ENCODE measurements at places on chromosomes 11 and 22.

DNA sequence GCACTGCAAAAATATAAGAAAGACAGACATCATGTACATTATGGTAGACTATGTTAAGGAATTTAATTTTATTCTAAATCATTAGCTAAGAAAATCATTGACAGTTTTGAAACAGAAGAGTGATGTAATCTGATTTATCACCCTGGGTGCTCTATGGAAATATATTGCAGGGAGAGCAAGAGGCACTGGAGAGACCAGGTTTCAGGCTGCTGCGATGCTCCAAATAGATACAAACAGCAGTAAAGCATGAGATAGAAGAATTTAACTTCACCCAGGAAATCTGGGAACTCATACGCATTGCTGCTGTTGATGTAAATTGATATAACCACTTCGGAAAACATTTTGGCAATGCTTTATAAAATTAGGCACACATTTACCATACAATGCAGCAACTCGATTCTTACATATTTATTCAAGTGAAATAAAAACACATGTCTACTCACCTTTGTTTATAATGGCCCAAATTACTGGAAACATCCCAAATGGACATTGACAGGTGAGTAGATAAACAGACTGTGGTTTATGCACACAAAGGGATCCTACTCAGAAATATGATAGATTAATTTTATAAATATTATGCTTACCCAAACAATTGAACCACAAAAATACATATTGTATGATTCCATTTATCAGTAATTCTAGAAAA is 535.1 kb upstream of the CHORDC1 start:
- DNase-seq: no peak

DNA sequence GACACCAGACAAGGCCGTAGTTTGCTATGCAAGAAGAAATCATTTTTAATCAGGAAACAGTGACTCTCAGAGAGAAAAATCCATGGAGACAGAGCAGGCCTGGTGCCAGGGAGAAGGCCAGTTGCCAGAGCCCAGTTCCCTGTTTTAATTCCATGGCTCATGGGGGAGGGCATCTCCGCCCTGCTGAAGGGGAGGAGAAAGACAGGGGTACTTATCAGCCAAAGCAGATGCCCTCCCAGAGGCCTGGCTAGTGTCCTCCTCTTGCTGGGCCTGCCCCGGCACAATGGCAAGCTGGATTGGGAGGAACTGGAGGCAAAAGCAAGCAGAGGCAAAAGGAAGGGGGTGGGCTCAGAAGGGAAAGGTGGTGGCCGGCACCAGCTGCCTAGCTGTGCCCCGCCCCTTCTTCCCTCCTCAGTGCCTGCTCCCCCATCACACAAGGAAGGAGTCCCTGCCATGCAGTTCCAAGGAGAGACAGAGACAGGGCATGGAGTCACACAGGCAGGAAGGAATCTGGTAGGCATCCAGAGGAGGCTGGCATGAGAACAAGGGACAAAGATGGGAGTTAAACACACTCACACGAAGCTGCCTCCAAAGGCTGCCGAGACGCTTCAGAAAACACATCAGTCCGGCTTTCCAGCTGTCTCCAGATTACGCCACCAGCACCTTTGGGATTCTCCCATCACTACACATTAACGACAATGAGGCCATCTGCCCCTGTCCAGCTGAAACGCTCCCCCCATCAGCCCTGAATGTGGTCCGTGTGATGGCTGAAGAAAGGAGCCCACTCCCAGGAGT is 591.8 kb downstream of the BUD13 start:
- DNase-seq: no peak

DNA sequence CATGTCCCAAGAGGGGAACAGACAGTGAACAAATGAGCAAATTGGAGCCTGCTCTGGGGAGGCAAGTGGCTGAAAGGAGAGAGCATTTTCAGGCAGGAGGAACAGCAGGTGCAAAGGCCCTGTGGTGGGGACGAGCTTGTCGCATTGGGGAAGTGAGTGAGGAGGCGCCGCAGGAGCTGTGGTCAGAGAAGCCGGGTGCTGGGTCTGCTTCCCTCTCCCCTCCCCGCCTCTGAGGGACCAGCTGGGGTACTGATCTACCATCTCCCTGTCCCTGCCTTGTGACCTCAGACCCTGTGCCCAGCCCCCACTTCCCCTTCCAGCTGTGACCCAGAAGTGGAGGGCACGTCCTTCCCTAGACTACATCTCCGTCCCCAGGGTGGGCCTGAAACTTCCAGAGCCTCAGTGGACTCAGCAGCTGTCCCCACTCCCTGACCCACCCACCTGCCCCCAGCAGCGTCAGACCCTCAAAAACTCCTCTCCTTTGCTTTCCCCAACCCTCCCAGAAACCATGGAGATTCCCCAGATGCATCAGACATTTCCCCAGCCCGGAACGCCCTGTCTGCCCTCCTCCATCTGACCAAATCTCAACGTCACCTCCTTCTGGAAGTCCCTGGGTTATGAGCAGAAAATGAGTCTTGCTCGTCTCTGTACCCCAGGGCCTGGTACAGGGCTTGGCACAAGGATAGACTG is 19.7 kb upstream of the PDGFB start:
- no peak for DNase-seq

DNA sequence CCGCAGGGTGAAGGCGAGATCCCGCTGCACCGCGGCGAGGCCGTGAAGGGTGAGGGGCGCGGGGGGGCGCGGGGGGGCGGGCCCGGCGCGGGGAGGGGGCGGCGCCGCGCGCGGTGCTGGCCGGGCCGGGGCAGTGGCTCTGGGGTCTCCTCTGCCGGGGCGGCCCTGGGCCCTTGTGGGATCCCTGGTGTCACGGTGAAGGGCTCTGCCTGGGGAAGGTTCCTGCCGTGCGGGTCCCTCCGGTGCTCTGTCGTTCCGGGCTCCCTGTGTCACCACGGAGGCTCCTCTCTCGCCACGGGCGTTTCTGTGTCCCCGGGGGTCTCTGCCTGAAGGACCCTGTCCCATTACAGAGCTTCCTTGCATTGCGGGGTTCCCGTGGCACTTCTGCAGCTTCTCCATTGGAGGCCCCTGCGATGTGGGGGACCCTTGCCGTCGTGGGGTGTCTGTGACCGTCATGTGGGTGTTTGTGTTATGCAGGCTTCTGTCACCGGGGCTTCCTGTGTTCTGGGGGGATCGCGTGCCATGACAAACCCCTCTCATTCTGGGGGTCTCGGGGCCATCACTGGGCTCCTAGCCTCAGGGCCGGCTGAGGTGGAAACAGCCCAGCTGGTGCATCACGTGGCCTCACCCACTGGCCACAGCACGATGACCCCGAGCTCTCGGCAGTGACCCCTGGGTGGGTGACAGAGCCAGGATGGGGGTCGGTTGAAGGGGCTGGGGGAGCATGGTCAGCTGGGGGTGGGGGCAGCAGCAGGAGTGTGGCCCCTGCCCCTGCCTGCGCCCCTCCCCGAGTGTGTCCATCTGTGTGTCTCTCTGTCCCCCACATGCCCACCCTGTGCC is 25.3 kb downstream of the SHANK3 start:
- DNase-seq: no peak

DNA sequence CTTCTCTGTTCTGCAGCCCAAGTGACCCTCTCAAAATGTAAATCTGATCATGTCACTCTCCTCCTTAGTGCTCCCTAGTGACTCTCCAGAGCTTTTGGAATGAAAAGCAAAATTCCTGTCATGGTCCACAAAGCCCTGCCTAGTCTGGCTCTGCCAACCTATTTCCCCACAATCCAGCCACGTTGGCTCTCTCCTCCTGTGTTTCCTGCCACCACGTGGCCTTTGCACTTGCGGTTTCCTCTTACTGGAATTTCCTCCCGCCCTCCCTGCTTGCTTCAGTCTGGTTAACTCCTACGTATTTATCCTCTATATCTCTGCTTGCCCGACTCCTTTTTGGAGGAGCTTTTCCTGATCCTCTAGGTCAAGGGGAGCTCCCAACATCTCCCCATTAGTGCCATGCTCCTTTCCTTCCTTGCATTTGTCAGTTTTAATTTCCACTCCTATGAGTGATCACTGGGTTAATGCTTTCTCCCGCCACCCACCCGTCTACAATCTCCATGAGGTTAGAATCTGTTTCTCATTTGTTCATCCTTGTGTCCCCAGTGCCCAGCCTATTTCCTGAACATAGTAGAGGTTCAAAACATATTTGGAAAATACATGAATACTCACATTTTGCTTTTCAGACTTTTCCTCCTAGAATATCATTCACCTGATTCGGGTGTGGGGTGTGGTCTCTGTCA is 11.5 kb downstream of the NNMT start:
- DNase-seq: no peak

DNA sequence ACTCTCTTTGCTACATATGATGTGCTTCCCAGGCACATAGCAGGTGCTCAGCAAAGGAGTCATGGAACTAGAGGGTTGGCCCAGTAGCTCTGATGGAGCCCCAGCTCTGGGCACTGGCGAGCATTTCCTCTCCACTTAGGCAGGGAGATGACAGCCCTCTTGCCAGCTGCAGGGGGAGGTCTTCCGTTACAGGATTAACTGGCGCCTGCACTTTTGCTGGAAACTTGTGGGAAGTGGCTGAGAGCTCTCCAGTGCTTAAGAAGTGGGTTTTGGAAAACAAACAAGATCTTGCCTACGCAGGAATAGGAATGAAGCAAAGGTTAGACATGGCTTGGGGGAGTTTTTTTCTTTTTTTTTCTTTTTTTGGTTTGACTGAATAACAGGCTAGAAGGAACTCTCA is 75.5 kb downstream of the MICAL2 start:
- no peak for DNase-seq

GRCh38 chr11:79321263-79321662 is 119.6 kb downstream of the TENM4 start:
- DNase-seq: no peak

- no peak for DNase-seq
Observed at GRCh38 chr11:18524248-18524647, 2.5 kb downstream of the TSG101 start.

DNA sequence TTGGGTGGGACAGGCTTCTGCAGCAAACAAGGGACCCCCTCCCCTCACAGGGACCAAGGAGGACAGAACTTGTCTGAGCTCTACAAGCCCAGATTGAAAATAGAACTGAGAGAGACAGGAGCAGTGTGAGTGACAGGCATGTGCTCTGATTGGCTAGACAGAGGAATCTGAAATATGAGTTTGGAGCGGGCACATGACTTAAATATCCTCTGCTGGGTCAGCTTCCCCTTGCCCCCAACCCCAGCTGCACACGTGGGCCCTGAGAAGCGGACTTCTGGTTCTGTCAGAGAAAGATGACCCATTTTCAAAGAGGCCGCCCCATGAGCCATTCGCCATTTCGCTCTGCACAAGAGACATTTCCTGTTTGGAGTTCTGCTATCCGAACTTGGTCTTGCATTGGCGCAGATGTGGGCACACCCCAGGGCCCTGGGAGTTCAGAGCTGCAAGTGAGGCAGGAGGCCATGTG is 5.3 kb downstream of the TUBA8 start:
- DNase-seq: no peak

DNA sequence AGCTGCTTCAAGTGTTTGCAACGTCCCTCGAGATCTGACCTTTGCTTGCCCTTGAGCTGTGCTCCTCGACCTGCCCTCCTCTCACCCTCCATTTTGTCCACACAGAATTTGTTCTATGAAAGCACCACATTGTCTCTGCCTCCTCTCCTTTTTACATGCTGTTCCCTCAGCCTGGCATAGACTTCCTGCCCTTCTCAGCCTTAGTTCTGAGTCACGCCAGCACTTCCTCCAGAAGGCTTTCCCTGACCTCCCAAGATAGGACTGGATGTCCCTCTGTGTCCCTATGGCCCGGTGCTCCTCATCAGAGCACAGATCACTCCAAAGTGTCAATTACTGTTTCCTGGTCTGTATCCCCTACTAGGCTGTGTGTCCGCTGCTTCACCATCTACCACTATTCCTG is 16.2 kb downstream of the JHY start:
- DNase-seq: no peak

GRCh38 chr11:47943721-47944586 is 36.4 kb upstream of the PTPRJ start:
- no peak for DNase-seq

- no peak for DNase-seq
Observed at GRCh38 chr11:46248289-46249102, 29.0 kb upstream of the CREB3L1 start.

GRCh38 chr11:113847580-113847979 is 27.8 kb downstream of the USP28 start:
- no peak for DNase-seq

- DNase-seq: no peak
Observed at GRCh38 chr11:64870893-64871466, 7.4 kb downstream of the EHD1 start.

GRCh38 chr11:57303990-57304579 is 20.7 kb downstream of the TNKS1BP1 start:
- no peak for DNase-seq

DNA sequence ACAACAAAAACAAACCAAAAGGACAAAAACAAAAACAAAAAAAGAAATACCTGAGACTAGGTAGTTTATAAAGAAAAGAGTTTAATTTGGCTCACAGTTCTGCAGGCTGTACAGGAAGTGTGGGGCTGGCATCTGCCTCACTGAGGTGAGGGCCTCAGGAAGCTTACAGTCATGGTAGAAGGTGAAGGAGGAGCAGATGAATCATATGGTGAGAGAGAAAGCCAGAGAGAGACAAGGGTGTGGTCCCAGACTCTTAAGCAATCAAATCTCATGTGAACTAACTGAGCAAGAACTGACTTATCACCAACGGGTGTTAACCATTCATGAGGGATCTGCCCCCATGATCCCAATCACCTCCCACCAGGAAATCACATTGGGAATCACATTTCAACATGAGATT is 58.8 kb upstream of the ZBED5 start:
- DNase-seq: no peak

DNA sequence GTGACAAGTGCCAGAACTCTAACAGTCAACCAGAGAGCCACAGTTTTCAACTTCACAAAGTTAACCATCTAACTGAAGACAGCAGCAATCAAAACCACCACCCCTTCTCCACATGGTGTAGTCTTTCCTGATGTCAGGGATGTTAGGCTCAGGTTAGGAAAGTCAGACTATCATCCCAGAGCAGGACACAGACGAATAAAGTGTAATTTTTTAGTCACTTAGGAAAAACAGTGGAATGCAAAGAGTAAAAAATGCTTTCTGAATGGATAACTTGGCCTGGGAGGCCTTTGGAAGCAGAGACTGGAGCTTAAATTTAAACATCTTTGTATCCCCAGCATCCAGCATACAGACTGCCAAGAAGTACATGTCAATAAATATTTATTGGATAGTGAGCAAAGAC is 15.4 kb downstream of the OR51B4 start:
- no peak for DNase-seq

GRCh38 chr22:22721681-22722354 is 77.4 kb downstream of the GGTLC2 start:
- peak; percentile 71 for DNase-seq

DNA sequence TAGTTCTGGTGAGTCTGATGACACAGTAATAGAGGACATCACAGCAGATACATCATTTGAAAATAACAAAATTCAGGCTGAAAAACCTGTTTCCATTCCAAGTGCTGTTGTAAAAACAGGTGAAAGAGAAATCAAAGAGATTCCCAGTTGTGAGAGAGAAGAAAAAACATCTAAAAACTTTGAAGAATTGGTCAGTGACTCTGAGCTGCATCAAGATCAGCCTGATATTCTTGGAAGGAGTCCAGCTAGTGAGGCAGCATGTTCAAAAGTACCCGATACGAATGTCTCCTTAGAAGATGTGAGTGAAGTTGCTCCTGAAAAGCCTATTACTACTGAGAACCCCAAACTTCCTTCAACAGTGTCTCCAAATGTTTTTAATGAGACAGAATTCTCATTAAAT is 38.7 kb downstream of the RTN3 start:
- no peak for DNase-seq

GRCh38 chr22:22218302-22218701 is 26.3 kb upstream of the VPREB1 start:
- no peak for DNase-seq

- peak; percentile 32 for DNase-seq
Observed at GRCh38 chr11:47216121-47216798, 1.5 kb downstream of the DDB2 start.
